ENCODE measurements at places on chromosomes 3 and 15. TPM values are rescaled to one million over a fixed set of nuclear protein-coding genes. Genes with fewer than 3 reads are reported as not detected.

CNTN3 gene
- total RNA-seq = not detected

DPPA2 gene
- not detected for total RNA-seq

ASB14 gene
- not detected for total RNA-seq

ARPC4 gene
- total RNA-seq = 186 TPM

ACKR4 gene
- total RNA-seq = not detected

CATSPER2 gene
- total RNA-seq = 0.58 TPM

C3orf52 gene
- 12.5 TPM for total RNA-seq

SLC27A2 gene
- 42.0 TPM for total RNA-seq

POLQ gene
- 6.3 TPM for total RNA-seq

CLEC3B gene
- total RNA-seq = not detected

GOLGA8R gene
- total RNA-seq = 0.34 TPM

PEX11A gene
- total RNA-seq = 8.0 TPM

RETNLB gene
- total RNA-seq = not detected

CX3CR1 gene
- total RNA-seq = not detected

TRIM42 gene
- total RNA-seq = not detected

MAGI1 gene
- total RNA-seq = 2.6 TPM

SLC2A2 gene
- total RNA-seq = not detected

MYO5A gene
- total RNA-seq = 21.7 TPM

AADACL2 gene
- not detected for total RNA-seq

CCR2 gene
- total RNA-seq = not detected

ROBO1 gene
- total RNA-seq = 11.9 TPM

PXYLP1 gene
- 9.7 TPM for total RNA-seq

SLC22A14 gene
- total RNA-seq = not detected

All from A549 treated with ZK216348 at 1 μM for 4 hours (cell line).